ENCODE measurements at places on chromosomes 7 and 10.

- no peak for DNase-seq
Measured at GRCh38 chr10:18583575-18584270, 67.7 kb downstream of the NSUN6 start.

DNA sequence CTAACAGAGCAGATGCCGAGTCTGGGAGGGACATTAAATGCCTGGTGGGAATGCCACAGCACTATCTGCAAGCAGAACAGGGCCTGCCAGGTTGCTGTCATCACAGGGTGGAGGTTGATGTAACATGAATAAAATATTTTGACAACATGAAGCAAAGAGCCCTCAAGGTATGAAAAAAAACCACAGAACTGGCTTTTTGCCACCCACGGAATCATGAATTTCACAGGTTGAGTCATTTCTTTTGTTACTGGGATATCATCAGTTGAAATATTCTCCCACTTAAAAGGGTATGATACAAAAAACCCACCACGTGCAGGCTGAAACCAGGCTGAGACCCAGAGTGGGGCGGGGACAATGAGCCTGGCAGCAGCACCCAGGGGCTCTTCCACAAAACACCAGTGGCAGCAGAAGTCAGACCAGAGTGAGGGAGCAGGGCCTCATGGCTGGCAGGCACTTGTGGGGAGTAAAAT lies 220.1 kb downstream of the TNS3 start:
- DNase-seq = no peak

DNA sequence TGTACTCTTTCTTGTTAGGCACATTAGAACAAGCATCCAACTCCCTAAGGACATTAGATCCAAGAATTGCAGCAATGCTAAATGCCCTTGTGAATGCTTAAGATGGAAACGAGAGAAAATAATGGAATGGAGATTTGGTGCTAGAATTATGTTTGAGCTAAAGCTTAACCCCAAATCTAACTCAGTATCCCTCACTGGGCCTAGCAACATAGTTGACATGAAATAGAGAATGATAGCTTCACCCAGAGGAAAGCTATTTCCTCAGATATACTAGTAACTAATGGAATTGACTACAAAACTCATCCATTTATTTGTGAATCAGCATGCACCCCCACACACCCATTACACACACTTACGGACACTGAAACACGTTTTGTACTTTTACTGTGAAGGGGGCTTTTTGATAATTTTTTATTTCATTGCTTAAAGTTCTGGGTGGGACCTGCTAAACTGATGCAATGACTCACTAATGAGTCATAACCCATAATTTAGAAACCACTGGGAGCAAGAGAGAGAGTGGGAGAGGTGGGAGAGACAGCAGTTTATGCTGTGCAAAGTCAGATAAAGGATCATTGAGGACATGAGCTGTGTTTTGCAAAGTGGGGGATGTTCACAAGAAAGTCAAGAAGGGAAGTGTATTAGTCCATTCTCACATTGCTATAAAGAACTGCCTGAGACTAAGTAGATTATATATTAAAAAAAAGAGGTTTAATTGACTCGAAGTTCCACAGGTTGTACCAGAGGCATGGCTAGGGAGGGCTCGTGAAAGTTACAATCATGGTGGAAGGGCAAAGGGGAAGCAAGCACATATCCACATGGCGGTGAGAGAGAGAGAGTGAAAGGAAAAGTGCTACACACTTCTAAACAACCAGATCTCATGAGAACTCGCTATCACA lies 382.7 kb downstream of the SFMBT2 start:
- no peak for DNase-seq

DNA sequence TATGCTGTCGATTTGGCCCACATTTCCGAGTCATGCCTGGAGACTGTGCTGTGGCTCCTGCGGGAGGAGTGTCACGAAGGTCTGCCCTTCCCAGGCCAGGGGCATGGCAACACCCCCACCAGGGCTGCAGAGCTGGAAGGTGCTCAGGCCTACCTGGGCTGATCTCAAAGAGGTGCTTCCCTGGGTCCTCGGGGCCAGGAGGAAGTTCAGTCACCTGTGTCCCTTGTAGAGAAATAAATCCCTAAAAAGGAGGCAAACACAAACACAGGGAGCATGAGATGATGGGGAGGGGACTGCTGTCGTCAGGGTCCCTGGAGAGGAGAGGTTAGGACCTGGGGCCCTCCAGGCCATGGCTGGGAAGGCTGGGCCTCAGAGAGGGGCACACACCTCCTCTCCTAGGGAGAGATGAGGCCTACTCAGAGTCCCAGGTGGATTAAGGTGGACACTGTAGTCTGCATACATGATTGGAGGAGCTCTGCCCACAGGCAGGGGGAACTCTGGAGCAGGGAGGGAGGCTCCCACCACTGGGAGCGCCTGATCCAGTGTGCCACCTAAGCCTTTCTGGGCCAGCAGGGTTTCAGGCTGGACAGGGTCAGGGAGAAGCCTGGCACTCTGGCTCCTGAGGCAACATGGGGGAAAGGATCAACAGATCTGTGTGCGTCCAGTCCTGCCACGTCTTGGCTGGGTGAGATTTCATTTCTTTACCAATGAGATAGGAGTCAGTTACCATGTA lies 49.4 kb downstream of the ARHGAP22 start:
- no peak for DNase-seq

DNA sequence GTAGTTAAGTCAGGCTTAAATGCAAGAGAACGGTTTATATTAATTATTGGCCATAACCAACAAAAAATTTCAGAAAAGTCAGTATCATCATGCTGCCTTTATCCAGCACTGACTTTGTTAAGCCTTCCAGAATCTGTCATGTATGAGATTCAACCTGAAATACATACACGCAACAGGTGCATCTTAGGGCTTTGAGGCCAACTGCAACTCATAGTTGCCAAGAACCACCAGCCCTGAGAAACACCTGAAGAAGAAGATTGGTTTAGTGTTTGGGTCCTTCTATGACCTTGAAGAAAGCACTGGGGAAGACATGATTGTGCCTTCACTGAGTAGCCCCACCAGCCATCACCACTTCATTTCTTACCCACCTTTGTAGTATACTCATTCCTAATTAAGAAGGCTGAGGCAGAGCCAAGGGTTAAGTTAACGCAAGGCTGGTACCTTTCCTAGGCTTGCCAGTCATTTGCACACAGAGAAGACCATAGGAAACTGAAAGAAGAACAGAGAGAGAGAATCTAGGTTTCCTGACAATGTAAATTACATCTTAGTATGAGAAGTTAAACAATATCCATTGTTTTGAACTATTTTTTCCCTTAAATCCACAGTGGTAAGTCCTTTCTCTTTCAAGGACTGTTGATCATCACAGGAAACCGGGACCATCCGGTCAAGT lies 200.1 kb upstream of the PRKCQ start:
- DNase-seq = no peak

DNA sequence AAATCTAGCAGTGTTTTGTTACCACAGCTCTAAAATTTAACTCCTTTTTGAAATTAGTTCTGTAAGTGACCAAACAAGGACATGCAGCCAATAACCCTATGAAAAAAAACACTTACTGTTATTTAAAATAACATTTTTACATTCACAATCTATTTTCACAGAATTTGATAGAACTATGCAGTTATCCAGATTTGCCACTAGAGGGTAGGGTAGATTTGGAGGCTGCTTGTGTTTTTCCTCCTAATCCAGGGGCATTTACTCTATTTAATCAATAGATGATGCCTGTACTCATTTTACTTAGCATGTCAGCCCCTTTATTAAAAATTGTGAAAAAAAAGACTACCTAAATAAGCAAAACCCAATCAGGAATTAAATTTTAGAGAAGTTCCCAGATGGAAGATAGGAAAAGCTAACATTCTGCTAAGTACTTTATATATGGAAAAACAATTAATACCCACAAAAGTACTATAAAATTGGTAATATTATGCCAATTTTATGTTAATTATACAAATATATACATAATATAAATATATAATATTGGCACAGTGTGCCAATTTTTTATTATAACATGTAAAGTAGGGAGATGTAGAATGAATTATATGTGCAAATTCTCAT lies 18.1 kb upstream of the LIPK start:
- DNase-seq = no peak

DNA sequence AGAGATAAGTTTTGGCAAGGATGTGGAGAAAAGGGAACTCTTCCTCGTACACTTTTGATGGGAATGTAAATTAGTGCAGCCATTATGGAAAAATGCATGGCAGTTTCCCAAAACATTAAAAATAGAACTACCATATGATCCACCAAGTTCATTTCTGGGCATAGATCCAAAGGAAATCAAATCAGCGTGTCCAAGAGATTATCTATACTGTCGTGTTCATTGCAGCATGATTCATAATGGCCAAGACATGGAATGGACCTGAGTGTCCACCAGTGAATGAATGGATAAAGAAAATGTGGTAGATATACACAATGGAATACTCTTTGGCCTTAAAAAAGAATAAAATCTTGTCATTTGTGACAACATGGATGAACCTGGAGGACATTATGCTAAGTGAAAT lies 70.3 kb upstream of the RSU1 start:
- DNase-seq = no peak

DNA sequence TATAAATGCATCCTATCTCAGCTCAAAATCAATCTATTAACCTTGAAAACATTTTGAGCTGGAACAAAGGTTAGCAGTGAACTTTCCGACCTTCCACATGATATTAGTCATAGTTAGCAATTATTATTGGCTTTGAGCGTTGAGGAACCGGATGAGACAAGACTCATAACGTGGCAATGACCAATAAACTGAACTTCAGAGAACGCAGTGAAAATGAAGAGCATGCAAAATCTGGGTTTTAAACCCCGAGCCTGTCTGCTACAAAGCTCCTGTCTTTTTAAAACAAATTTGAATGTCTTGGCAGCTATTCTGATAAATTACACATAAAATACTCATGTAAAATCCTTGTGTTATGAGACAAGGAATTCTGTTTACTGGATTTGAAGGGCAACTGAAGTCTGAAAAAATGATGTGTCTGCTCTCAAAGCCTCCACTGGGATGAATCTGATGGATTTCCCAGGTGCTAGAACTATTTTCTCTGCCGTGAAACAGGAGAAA lies 74.7 kb upstream of the ITGB1 start:
- DNase-seq = no peak

GRCh38 chr10:10849306-10849705 lies 168.4 kb upstream of the CELF2 start:
- DNase-seq = no peak

DNA sequence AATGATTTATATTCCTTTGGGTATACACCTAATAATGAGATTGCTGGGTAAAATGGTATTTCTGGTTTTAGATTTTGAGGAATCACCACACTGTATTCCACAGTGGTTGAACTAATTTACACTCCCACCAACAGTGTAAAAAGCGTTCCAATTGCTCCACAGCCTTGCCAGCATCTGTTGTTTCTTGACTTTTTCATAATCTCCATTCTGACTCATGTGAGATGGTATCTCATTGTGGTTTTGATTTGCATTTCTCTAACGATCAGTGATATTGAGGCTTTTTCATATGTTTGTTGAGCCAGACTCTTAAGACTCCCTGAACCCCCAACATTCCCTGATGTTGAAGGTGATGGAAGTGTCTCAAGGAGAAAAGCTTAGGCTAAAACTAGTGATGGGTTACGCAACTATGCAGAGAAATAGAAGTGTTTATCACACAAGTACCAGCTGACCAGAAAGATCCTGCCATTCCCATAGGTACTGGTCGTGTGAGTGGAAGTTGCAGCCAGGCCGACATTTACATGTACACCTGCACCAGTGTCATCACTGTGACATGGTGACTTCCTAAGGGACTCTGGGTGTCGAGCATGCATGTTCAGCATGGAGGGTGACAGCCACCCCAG lies 711.2 kb upstream of the NRP1 start:
- DNase-seq = no peak

GRCh38 chr7:10022957-10023356 lies 950.7 kb upstream of the PHF14 start:
- DNase-seq = no peak

- no peak for DNase-seq
Measured at GRCh38 chr10:77879710-77880109, 46.8 kb downstream of the DLG5 start.

DNA sequence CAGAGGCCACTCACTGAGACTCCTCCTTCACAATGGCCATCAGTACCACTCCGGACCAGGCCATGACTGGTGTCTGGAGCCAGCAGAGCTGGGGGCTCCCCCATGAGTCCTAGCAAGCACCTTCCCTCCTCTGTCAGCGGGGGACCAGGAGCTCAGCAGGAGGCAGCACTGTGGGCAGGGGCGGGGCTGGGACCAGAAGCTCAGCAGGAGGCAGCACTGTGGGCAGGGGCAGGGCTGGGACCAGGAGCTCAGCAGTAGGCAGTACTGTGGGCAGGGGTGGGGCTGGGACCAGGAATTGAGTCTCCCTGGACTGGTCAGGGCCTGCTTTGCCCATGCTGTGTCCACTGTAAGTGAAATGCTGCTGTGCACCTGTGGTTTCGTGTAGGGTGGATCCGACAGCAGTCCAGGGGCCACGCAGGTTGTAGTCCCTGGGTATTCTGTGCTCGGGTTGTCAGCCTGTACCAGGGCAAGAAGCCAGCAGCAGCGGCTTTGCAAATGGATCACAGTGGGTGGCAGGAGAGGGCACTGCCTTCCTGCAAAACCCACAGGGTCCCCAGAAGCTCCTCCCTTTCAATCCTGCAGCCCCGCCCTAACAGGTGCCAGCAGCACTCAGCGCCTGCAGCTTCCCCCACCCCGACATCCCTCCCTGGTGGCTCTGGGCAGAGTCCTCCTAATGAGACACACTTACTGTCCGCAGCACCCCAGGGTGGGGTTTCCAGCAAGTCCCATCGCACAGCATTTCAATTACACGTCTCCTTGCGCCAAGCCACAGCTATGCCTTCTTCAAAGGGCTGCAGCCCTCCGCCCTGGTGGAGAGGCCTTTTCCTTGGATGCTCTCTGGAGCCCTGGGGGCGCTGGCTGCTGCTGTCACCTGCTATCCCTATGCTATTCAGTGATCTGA lies 220.5 kb downstream of the TCERG1L start:
- no peak for DNase-seq

DNA sequence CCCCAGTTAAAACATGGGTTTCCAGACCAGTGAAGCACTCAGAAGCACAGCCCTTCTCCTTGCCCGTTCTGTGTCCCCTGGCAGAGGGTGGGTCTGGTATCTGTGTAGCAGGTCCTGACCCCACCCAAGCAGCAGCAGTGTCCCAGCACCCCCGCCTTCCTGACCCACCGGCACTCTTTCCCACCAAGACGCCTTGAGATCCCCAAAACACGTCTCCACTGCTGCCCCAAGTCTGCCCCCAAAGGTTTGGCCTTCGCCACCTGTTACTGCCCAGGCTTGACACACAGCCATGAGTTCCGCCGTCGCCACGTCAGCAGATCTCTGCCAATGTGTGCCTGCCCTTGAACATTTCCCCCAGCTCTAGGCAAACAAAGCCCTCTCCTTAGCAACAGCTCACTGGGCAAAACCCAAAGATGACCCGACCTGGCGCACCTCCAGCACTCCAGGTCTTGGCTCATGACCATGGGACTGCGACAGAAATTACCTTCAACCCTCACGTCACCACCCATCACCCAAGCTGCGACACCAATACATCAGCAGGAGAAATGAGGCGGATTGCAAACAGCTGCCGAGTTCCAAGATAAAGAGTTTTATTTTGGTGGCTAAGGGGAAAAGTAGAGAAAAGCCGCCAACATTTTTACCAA lies 75.6 kb downstream of the CTBP2 start:
- DNase-seq = peak; percentile 62
